Upper lobe of left lung (tissue), 6 donors: ENCODE measurements at places on chromosomes 2 and 18. TPM values are rescaled to one million over a fixed set of nuclear protein-coding genes. Genes with fewer than 3 reads are reported as not detected.
A peak's percentile ranks its signal among the peaks of the same experiment; 100 is the strongest.

Gene ALPI
- not detected for total RNA-seq

Gene SERPINB12
- total RNA-seq = not detected

- no peak overlapping the region for H3K4me3 ChIP-seq
- H3K27ac ChIP-seq = no peak overlapping the region
- DNase-seq = no peak
- peaks cover 45% of the 10 kb centered on the region for H3K4me1 ChIP-seq
- no peaks in the 10 kb centered on the region for H3K27me3 ChIP-seq
These were observed 219.2 kb downstream of the SH3RF3 start for GRCh38 chr2:109348190-109348589.

- no peak overlapping the region for H3K27ac ChIP-seq
- H3K27me3 ChIP-seq = no peaks in the 10 kb centered on the region
- no peaks in the 10 kb centered on the region for H3K4me1 ChIP-seq
These were observed 478.5 kb downstream of the TRIB2 start for GRCh38 chr2:13195270-13195669.

DNA sequence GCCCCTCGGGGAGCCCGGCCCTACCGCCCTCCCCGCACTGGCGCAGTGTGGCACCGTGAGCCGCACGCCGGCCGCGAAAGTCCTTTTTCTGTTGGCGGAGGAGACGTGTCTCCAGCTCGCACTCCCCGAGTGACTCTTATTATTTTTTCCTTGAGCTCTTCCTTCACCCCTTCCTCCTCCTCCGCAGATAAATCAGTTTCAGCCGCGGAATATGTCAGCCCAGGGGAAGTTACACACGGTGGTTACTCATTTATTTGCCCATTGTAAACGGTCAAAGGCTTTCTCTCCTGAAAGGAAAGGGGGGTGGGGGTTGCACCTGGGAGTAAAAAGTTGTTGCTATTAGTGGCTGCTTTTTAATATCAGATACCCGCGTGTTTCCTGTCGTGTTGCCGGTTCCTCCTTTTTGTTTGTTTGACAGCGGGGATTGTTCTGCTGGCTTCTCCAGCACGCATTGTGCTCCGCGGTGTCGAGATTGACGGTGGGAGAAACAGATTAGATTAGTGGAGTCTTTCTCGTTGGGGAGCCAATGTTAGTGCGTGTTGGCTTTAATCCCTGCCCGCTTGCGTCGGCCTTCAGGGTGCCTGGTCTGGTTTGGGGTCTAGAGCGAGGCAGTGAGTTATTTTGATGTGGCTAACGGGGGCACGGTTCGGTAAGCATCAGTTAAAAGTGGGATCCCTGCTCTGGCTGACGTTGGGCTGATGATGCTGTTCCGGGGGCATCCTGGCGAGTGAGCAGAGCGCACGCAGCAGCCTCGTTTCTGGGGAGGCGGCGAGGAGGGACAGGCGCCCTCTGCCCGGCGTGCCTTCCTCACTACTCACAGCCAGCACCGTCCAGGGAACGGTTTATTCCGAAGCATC, 1.6 kb downstream of the CRIM1 start:
- peaks cover 40% of the 10 kb centered on the region for H3K4me1 ChIP-seq
- peak overlapping the region; percentile 86 for H3K27ac ChIP-seq
- DNase-seq = peak; percentile 66
- H3K36me3 ChIP-seq = no peaks in the 10 kb centered on the region

DNA sequence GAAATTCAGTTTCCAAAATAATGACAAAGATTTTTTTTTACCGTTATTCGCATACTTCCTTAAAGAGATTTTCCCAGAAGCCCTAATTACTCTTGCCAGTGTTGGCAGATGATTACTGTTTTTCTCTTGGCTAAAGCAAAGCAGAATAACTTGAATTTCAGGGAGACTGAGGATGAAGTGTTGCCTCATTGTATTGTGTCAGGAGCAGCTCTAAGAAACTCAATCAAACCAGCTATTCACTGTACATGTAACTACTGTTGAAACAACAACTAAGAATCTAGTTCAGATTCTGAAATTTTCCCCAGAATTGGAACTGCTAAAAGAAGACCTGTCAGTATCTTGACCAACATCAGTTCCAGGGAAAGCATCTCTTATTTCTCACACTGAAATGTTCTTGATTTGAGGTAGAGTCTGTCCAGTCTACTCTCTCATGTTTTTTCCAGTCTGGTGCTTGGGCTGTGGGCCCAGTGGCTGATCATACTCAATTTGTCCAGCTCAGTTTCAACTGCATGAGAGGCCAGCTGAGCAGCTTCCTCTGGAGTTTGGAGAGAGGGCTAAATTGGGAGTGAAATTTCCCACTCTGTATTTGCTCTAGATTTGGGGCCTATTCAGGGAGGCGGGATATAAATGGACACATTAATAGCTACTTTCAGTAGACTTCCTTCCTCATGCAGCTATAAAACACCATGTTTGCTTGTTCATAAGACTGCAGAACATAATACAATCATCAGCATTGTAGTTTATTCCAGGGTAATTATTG, 78.5 kb downstream of the PPP1R1C start:
- no peak overlapping the region for H3K4me3 ChIP-seq
- no peak overlapping the region for H3K27ac ChIP-seq
- no peaks in the 10 kb centered on the region for H3K36me3 ChIP-seq
